ENCODE measurements at places on chromosomes 5 and 9.

- DNase-seq, result no peak
These were observed 175.1 kb upstream of the DAB2 start for GRCh38 chr5:39599721-39600431.

GRCh38 chr9:13628526-13628925, 349.0 kb upstream of the MPDZ start:
- no peak for DNase-seq

GRCh38 chr5:134114886-134115805, 665 bp downstream of the TCF7 start:
- no peak for DNase-seq

DNA sequence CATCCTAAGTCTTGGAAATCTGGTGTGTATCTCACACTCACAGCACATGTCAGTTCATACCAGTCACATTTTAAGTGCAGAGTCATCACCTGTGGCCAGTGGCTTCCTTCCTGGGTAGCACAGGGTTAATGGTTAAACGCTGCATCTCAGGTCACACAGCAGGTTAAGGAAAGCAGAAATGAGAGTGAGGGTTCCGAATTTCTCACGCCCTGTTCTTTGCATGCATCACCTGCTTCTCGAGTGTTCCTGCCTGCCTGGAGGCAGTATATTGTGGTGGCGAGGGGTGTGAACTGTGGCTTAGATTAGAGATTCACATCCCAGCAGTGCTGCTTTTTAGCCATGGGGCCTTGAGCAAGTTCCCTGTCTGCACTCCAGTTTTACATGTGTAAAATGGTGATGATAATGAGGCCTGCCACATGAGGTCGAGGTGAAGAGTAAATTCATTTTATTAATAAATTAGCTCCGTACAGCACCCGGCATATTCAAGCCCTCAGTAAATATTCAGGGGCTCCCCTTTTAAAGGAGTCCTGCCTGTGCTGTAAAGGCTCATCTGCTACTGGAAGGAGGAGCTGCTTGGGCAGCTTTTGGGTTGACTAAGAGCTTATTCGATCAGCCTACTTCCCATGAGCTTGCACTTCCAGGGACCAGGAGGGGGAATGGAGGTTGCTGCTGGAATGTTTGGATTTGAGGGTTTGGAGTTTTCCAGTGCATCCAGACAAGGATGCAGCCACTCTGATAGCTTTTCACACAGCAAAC, 61.1 kb upstream of the SAP30L start:
- no peak for DNase-seq

GRCh38 chr5:100791391-100791790, 111.7 kb downstream of the ST8SIA4 start:
- no peak for DNase-seq

GRCh38 chr5:145324767-145325479, 510.2 kb downstream of the PRELID2 start:
- DNase-seq, result no peak

DNA sequence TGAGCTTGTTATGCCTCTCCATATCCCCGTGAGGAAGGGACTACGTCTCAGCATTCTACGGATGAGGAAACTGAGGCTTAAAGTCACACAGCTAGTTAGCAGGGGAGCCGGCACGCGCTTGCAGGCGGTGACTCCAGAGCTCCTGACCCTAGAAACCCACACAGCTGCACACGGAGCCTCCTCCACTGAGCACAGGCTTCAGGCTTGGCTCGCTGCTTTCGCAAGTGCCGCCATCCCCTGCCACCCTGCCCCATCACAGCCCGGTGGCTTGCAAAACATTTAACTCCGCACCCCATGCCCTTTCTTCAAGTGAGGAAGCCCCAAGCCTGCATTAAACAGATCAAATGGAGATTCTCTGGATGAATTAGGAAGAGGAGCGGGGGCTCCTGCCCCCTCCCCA, 138.3 kb downstream of the HSD17B3 start:
- no peak for DNase-seq

GRCh38 chr5:108672639-108673038, 75.1 kb upstream of the FER start:
- DNase-seq, result no peak

GRCh38 chr5:30106596-30106995, 1086.9 kb upstream of the CDH6 start:
- no peak for DNase-seq

DNA sequence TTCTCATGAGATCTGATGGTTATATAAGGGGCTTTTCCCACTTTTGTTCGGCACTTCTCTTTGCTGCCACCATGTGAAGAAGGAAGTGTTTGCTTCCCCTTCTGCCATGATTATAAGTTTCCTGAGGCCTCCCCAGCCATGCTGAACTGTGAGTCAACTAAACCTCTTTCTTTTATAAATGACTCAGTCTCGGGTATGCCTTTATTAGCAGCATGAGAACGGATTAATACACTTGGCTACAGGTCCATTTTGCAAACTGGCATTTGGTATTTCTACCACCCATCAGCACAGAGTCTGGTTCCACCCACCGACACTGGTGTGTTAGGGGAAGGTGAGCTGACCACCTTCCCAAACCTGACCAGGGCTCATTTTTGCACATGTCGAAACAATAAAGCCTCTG, 47.9 kb upstream of the RARS1 start:
- DNase-seq, result no peak

- DNase-seq, result no peak
These were observed 39.4 kb upstream of the MAP1B start for GRCh38 chr5:72067682-72068470.

DNA sequence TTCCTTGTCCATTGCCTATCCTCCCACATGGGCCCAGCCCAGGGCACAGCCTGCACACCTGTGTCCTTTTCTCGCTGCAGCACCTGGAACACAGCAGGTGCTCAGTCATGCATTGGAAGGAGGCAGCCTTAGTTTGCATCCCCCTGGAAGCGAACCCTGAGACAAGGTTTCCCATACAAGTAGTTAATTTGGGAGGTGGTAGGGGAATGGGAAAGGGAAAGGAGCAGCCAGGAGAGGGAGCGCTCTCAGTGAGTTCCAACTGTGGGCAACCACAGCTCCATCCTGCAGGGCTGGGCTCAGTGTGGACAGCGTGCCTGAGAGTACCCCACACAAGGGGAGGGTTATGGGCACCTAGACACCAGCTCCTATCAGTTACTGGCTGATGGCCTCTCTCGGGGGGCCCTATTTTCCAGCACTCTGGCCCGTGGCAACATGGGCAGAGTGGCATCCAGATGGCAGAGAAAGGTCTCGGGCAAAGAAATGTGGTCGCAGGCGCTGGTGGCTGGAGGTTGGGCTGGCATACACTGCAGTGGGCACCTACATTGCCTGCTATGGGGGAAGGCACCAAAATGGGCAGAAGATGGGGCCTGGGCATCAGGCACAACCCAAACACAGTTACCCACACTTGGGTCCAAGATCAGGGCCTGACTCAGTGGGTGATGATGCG, 50.1 kb downstream of the TSPAN17 start:
- DNase-seq, result no peak

GRCh38 chr9:21848615-21849014, 46.2 kb downstream of the MTAP start:
- DNase-seq, result no peak

- no peak for DNase-seq
These were observed 121.1 kb upstream of the IL12B start for GRCh38 chr5:159451197-159452052.

GRCh38 chr5:105751908-105752307, 1918.8 kb downstream of the EFNA5 start:
- DNase-seq, result no peak

GRCh38 chr5:128397876-128398275, 140.2 kb downstream of the FBN2 start:
- no peak for DNase-seq

- DNase-seq, result no peak
These were observed at the start of gene GFI1B for GRCh38 chr9:132978451-132979131. Gene GFI1B, plus strand, starts transcription at chr9:132978694. Its CDS starts 7,985 bp downstream, at chr9:132986679.

GRCh38 chr9:6669881-6670280, 24.4 kb upstream of the GLDC start:
- DNase-seq, result no peak

- DNase-seq, result no peak
These were observed 116.4 kb downstream of the RXRA start for GRCh38 chr9:134442486-134443173.

DNA sequence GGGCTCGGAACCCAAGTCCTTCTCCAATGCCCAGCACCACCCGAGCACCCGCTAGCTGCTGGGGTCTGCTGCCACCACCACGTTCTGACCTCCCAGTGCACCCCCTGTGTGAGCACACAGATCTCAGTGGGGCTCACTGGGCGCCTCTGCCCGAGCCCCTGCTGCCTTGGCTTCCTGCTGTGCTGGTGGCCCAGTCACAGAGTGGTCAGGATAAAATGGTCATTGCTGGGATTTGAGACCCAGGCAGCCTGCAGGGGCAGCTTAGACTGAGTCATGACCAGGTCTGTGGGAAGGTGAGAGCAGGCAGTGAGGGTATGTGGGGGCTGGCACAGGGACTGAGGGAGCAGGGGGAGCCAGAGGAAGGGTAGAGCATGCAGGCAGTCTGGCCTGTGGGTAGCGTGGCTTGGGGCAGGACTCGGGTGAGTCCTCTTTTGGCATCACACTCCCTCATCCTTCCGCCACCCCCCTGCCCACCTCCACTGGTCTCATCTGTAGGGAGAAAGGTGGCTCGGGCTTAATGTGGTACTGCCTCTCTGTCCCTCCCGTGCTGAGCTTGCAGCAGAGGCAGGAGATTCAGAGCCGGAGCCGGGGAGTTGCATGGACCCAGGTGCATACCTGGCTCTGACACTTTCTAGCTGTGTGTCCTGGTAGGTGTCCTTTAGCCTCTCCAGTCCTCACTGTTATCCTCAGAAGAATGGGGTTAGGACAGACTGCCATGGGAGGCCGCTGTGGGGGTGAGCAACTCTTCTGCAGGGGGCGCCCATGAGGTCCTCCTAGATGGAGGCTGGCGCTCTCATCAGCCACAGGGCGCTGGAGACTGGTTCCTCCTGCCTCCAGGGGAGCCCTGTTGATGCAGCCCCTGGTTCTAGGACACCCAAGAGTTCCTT, 32.1 kb downstream of the USP20 start:
- no peak for DNase-seq

DNA sequence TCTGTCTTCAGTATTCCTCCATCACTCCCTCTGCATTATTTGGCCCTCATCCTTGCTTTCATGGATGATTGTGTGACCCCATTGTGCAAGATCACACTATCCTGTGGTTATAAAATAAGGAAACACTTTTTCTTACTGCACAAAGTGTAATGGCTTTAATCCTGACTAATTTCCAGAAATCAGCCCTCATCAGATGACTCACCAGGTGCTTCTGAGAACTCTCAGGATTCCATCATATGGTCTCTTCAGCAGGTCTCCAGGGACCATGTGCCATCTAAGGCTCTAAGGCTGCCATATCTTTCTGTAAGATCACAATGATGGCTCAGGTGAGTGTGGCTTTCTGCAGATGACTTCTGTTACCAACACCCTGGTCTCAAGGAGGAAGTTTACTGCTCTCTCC, 27.3 kb upstream of the FER start:
- DNase-seq, result no peak

DNA sequence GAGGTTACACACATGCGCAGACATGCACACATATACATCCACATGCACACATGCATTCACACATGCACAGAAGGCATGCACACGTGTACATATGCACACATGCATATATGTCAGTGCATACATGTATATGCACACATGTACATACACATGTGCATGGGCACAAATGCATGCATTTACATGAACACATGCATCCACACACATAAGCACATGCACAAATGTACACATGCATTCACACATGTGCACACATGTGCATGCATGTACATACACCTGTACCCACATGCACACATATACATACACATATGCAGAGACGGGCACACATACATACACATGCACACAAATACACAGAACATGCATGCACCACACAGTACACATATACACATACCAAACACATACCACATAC, 97.7 kb downstream of the SYK start:
- DNase-seq, result no peak

DNA sequence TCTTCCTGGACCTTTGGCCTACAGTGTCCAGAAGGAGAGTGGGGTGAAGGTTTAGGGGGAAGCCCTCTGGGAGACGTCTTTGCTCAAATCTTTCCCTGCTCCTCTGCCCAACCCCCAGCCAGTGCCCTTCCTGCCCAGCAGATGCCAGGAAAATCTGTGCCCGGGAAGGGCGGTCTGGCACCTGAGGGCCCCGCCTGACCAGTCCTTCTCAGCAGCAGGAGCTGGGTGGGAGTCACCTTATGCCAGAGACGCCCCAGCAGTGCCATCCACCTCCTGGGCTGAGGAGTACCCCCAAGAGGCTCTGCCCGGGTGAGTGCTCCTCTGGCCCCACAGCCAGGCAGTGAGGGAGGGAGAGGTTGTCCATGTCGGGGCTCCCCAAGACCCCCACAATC, 14.9 kb upstream of the CERCAM start:
- no peak for DNase-seq

- DNase-seq, result no peak
These were observed 10.1 kb downstream of the NPR2 start for GRCh38 chr9:35801328-35802128.

DNA sequence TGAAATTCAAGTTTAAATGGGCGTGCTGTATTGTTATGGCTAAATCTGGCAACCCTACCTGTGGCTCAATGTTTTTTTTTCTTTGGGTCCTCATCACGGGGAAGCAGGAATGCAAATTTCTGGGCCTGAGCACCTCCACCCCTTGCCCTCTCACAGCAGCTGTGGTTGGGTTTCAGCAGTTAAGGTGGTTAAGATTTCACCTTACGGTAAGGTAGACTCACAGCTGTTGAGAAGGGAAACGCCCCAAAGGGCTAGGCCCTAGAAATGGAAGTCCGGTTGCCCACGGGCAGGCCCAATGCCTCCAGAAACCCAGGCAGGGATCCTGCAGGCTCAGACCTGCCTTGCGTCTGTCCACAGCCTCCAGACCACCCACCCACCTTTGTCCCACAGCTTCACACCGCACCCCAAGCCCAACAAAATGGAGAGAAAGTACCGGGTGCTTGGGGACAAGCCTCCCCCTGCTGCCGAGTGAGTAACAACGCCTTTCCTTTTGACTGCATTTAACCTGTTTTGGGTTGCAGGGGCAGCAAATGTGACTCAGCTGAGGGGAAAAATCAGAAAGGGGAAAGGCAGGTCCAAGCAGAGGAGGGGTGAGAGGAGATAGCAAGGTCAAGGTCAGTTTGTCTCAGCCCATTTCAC, 48.1 kb upstream of the TDRD7 start:
- DNase-seq, result no peak

DNA sequence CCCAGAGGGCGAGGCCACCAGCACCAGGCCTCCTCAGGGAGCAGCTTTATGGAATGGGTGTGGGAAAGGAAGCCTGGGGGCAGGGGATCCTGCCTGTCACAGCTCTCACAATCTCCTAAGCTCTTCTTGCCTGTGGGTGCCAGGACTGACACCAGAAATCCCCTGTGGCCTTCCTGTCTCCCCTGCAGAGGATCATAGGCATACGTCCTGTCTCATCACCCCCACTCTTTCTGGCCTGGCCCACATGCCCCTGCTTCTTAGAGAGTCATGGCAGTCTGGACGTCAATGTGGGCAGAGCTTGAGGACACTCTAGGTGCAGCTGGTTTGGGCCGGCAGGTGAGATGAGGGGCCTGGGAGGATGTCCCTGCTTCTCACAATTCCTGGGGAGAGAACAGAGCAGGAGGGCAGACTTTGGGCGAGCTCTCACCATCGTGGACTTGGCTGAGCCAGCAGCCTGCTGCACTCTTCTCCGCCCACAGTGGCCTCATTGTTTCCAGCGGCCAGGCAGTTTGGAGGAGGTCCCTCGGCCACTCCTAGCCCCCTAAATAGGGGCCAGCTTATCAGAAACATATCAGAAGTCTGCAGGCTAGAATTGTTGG, 67.3 kb upstream of the ZFR start:
- DNase-seq, result no peak

- DNase-seq, result no peak
These were observed 295.8 kb upstream of the IRX2 start for GRCh38 chr5:3047212-3047774.

GRCh38 chr9:137266585-137267453, 10.7 kb upstream of the TOR4A start:
- DNase-seq, result no peak

Data from DMS153 (cell line).